ENCODE measurements at places on chromosomes 11 and 22.

DNA sequence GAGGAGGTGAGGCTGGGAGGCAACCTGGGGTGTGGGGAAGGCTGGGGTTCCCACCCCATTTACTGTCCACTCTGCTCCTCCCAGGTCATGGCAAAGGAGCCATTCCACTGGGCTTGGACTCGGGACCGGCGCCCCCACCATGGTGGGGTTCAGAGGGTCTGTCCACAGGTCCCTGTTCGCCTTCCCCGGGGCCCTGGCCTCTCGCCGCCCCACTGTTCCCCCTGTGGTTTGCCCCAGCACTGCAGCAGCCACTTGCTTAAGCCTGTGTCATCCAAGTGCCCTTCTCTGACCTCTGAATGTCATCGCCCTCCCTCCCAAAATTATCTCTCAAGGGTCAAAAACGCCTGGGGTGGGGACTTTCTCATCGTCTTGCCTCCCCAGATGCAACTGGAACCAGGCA is 2.6 kb downstream of the SPDYC start:
- no peak for DNase-seq

DNA sequence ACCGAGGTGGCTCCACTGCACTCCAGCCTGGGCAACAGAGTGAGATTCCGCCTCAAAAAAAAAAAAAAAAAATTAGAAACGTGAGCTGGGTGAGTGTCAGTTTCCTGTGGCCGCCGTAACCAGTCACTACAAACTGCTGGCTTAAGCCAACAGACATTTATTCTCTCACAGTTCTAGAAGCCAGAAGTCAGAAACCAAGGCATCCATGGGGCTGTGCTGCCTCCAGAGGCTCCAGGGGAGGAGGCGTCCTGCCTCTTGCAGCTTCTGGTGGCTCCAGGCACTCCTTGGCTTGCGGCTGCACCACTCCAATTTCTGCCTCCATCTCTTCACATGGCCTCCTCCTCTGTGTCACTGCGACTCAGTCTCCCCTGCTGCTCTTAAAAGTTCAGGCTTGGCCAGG is 11.1 kb upstream of the KIAA0930 start:
- DNase-seq, result no peak

DNA sequence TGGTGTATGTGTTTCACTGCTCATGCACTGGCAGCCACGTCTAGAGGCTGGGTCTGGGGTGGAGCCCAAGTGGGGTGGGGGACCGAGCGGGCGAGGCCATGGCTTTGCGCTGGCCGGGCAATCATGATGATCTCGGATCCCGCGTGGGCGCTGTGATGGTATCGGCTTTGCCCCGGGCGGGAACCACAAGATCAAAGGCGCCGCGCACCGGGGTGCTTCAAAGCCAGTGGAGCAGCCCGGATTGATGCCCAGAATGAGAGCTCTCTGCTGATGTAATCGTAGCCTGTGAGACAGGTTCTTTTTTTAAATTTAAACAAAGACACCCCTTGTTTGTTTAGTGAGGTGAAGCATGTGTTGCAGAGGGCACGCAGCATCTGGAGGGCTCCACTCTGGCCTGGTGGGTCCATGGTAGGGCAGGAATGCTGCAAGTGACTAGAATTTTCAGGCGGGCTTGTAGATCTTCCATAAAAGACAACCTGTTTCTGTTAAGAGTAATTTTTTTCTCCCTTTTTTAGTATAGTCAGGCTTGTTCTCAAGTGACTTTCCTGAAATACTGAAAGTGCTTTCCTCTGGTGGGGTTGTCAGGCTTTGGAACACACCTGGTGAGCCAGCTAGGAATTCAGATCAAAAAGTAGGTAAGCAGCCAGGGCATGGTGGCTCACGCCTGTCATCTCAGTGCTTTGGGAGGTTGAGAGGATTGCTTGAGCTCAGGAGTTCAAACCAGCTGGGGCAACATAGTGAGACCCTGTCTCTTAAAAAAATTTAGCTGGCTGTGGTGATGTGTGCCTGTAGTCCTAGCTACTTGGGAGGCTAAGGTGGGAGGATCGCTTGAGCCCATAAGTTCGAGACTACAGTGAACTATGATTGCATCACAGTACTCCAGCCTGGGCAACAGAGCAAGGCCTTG is 40.7 kb downstream of the ZNRF3 start:
- DNase-seq, result no peak

DNA sequence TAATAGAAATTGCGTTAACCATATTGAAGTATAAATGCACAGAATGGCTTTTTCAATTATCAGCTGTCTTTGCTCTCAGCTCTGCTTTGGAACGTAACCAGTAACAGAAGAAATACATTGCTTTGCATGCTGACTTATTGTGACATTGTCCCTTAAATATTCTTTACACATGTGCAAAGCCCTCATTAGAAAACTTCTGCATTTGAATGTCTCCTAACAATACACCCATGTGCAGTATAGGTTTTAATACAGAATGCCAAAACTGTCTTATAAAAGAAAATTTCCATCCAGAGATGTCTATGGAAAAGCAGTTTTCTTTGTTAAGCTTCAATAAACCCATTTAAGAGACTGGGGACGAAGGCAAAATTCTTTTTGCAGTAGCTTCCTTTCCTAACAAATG is 560.3 kb upstream of the CHORDC1 start:
- no peak for DNase-seq

Measured in stimulated activated CD8-positive, alpha-beta memory T cell treated with anti-CD3 and anti-CD28 coated beads, Interleukin-15, amount 100 ng/mL, for 48 hours (primary cell).